Naive thymus-derived CD8-positive, alpha-beta T cell (primary cell): ENCODE measurements at places on chromosomes 11 and 22. TPM values are rescaled to one million over a fixed set of nuclear protein-coding genes. Genes with fewer than 3 reads are reported as not detected.
A peak's percentile ranks its signal among the peaks of the same experiment; 100 is the strongest.

DNA sequence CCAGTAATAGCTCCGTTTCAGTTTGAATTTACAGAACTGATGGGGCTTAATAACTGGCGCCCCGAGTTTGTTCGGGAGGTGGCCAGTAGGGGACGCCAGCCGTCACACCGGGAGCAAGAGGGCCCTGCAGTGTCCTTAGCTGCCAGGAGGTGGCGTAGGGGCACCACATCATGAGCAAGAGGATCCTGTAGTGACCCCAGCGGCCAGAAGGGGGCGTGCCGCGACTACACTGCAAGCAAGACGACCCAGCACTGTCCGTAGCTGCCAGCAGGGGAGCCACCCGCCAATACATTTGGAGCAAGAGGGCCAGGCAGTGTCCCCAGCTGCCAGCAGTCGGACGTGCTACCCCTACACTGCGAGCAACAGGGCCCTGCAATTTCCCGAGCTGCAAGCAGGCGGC, 663.7 kb upstream of the B3GAT1 start:
- H3K27me3 ChIP-seq = peaks cover 20% of the 10 kb centered on the region
- no peak overlapping the region for H3K27ac ChIP-seq
- peak; percentile 58 for DNase-seq
- no peak overlapping the region for H3K4me3 ChIP-seq
- H3K36me3 ChIP-seq = no peaks in the 10 kb centered on the region
- H3K4me1 ChIP-seq = no peaks in the 10 kb centered on the region

GRCh38 chr11:1529774-1530173, 42.3 kb downstream of the DUSP8 start:
- H3K27me3 ChIP-seq = no peaks in the 10 kb centered on the region
- no peak overlapping the region for H3K4me3 ChIP-seq
- peaks cover 44% of the 10 kb centered on the region for H3K4me1 ChIP-seq
- H3K27ac ChIP-seq = no peak overlapping the region
- H3K36me3 ChIP-seq = no peaks in the 10 kb centered on the region

GRCh38 chr11:120227228-120227852, 12.6 kb upstream of the POU2F3 start:
- no peak for DNase-seq
- H3K4me3 ChIP-seq = no peak overlapping the region
- no peaks in the 10 kb centered on the region for H3K27me3 ChIP-seq
- no peak overlapping the region for H3K27ac ChIP-seq
- H3K36me3 ChIP-seq = no peaks in the 10 kb centered on the region
- peaks cover 23% of the 10 kb centered on the region for H3K4me1 ChIP-seq

CARD10 gene
- polyA plus RNA-seq = not detected

TMEM191C gene
- 1.5 TPM for polyA plus RNA-seq

DNA sequence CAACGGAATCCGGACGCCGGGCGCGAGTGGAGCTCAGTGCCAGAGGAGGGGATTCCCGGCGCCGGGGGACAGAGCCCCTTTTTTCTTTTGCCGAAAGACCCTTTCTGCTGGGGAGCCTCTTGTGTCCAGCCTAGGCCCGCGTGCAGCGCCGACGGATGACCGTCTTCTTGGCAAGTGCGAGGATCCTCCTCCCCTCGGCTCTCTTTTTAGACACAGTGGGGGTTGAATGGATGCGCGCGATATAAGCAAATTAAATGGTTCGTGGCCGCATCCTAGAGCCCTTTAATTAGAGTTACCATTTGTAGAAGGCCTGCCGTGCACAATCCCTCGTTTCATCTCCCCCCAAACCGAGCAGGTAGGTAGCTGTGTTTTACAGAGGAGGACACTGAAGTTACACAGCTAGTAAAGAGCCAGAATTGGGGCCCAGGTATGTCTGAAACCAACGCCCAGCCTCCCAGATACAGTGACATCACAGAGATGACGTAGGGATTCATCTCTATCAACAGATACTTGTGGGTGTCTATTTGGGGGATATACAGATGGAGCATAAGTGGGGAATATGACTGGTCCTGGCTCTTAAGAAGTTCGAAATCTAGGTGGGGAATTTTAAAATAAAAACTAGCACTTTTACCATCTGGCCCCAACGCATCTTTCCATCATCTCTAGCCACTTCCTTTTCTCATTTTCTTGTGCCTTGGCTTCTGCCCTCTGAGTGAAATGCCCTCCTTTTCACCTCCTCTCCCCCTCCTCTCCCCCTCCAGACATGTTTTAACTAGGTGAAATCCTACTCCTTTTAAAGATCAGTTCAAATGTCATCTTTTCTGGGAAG, 875 bp downstream of the TCP11L1 start:
- H3K27me3 ChIP-seq = no peaks in the 10 kb centered on the region
- DNase-seq = peak; percentile 14
- no peaks in the 10 kb centered on the region for H3K36me3 ChIP-seq
- peaks cover 19% of the 10 kb centered on the region for H3K4me1 ChIP-seq
- H3K4me3 ChIP-seq = peak overlapping the region; percentile 97

- peaks cover 5% of the 10 kb centered on the region for H3K4me1 ChIP-seq
- no peak for DNase-seq
- H3K27me3 ChIP-seq = no peaks in the 10 kb centered on the region
- H3K36me3 ChIP-seq = no peaks in the 10 kb centered on the region
- H3K4me3 ChIP-seq = no peak overlapping the region
These were observed 27.6 kb downstream of the SLC35F2 start for GRCh38 chr11:107830915-107831540.

TIMM8B gene
- polyA plus RNA-seq = 58.0 TPM

GRCh38 chr11:18728658-18729057, 2.7 kb upstream of the IGSF22 start:
- H3K4me3 ChIP-seq = no peak overlapping the region
- no peaks in the 10 kb centered on the region for H3K36me3 ChIP-seq
- H3K27ac ChIP-seq = no peak overlapping the region
- no peak for DNase-seq

GRCh38 chr11:2390725-2391151, 9.8 kb upstream of the TSSC4 start:
- DNase-seq = no peak
- H3K4me3 ChIP-seq = no peak overlapping the region
- no peaks in the 10 kb centered on the region for H3K27me3 ChIP-seq
- peaks cover 59% of the 10 kb centered on the region for H3K4me1 ChIP-seq
- no peaks in the 10 kb centered on the region for H3K36me3 ChIP-seq

DNA sequence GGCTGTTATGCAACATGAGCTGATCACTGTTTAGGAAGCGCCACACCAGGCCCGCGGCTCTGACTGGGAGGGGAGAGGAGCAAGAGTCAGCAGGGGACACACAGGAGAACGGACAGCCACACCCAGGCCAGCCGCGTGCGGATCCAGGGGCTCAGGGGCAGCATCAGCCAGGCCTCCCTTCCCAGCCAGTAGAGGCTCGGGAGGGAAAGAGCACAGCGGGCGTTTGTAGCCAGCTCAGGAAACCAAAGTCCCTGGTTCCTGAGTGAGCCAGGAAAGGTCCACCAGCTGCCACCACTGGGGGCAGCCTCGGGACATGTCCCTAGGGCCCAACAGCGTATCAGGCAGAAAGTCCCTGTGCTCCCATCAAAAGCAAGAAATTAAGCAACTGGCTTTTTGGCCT, 71.8 kb upstream of the PITPNB start:
- H3K4me3 ChIP-seq = no peak overlapping the region
- no peak overlapping the region for H3K27ac ChIP-seq
- H3K36me3 ChIP-seq = peaks cover 5% of the 10 kb centered on the region
- H3K4me1 ChIP-seq = peaks cover 18% of the 10 kb centered on the region
- no peaks in the 10 kb centered on the region for H3K27me3 ChIP-seq

- H3K4me1 ChIP-seq = peaks cover 4% of the 10 kb centered on the region
- H3K27ac ChIP-seq = no peak overlapping the region
- H3K36me3 ChIP-seq = no peaks in the 10 kb centered on the region
- H3K27me3 ChIP-seq = peaks cover 10% of the 10 kb centered on the region
These were observed 95.6 kb downstream of the RASSF10 start for GRCh38 chr11:13104619-13105236.

VEGFB gene
- polyA plus RNA-seq = 16.9 TPM

GRCh38 chr11:2931771-2932738, 2.8 kb upstream of the PHLDA2 start:
- no peak overlapping the region for H3K27ac ChIP-seq
- H3K4me3 ChIP-seq = no peak overlapping the region
- peaks cover 9% of the 10 kb centered on the region for H3K4me1 ChIP-seq
- H3K36me3 ChIP-seq = no peaks in the 10 kb centered on the region
- H3K27me3 ChIP-seq = peaks cover 13% of the 10 kb centered on the region
- DNase-seq = no peak

DNA sequence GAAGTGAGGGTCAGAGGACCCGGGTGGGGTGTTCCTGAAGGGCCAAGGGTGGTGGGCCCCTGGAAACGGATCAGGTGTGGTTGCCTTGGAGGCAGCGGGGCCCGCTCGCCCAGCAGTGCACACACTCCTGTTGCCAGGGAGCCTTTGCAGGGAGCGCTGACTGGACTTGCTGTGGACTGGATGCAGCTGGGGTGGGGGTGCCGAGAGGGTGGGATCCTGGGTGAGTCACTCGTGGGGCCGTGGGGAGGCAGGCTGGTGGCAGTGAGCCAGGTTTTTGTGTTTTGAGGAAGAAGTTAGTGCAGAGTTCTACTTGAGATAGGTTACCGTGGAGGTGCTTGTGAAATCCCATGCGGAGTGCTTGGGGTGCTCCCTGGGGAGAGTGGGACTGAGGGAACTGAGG, 1.3 kb downstream of the MRPL23 start:
- H3K4me1 ChIP-seq = no peaks in the 10 kb centered on the region
- H3K27ac ChIP-seq = no peak overlapping the region
- no peak overlapping the region for H3K4me3 ChIP-seq
- DNase-seq = no peak
- H3K27me3 ChIP-seq = no peaks in the 10 kb centered on the region

SCGB1D2 gene
- not detected for polyA plus RNA-seq

GRK2 gene
- polyA plus RNA-seq = 16.8 TPM

DNA sequence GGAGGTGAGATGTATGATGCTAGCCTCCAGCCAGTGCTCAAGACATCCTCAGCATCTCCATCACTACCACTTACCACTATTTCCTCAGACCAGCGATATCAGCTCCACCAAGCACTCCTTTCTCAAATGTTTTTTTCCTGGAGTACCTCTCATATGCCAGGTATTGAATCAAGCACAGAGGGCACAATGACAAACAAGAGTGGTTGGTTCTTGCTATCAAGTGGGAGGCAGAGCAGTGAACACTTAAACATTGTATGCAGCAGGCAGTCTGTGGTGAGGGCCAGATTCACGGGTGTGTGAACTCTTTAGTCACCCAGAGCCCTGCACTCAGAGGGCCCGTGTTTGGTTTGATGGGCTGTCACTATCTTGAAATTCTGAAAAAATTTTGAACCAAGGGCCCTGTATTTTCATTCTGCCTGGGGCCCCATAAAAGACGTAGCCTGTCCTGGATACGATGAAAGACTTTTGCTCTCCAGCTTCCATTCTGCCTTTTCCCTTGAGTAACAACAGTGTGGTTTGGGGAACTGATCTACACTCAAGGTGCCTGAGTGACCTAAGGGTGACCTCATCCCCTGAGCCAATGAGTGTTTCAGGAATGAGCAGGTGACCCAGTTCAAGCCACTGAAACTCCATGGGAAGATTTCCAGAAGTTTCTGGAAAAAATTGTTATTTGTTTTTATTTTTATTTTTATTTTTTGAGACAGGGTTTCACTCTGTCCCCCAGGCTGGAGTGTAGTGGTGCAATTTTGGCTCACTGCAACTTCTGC, 348.4 kb upstream of the NARS2 start:
- no peaks in the 10 kb centered on the region for H3K4me1 ChIP-seq
- no peak for DNase-seq
- H3K4me3 ChIP-seq = no peak overlapping the region
- H3K27me3 ChIP-seq = peaks cover 30% of the 10 kb centered on the region
- H3K27ac ChIP-seq = no peak overlapping the region
- no peaks in the 10 kb centered on the region for H3K36me3 ChIP-seq

DNA sequence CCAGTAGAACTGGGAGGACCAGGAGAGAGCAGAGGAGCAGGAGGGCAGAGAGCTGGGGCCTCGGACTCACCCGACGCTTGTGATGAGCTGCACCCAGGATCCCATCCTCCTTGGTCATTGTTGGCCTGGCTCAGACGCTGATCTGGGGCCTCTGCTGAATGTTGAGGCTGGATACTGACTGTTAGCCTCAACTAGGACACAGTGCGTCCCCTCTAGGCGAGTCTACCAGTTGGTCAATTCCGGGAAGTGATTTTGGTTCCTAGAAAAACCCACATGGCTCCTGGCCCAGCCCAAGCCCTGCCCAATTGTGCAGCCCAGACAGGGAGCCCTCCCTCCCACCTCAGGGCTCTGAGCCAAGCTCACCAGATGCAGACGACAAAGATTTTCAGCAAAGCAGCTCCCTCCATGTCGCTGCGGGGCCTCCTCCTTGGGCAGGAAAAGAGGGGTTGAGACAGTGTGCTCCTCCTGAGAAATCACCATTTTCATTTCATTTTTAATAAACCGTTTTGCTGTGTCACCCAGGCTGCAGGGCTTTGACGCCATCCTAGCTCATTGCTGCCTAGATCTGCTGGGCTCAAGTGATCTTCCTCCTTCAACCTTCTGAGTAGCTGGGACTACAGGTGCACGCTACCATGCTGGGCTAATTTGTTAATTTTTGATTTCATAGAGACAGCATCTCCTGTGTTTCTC, at the start of gene APOL4:
APOL4 (minus strand) TSS at position 180 of the 690 bp plus-strand sequence; CDS start at position 105, 75 bp downstream.
- peaks cover 14% of the 10 kb centered on the region for H3K27me3 ChIP-seq
- no peak within 1 kb of the TSS for H3K27ac ChIP-seq
- no peaks in the 10 kb centered on the region for H3K36me3 ChIP-seq
- no peak for DNase-seq

SORL1 gene
- polyA plus RNA-seq = 230 TPM

- DNase-seq = no peak
- H3K27ac ChIP-seq = peak overlapping the region; percentile 29
- H3K4me1 ChIP-seq = no peaks in the 10 kb centered on the region
- no peaks in the 10 kb centered on the region for H3K36me3 ChIP-seq
These were observed 9.4 kb downstream of the TRIM29 start for GRCh38 chr11:120128392-120129119.

- H3K4me3 ChIP-seq = no peak overlapping the region
- peaks cover 1% of the 10 kb centered on the region for H3K4me1 ChIP-seq
- H3K27ac ChIP-seq = no peak overlapping the region
- no peak for DNase-seq
These were observed 8.2 kb downstream of the USP2 start for GRCh38 chr11:119373059-119373920.

GRCh38 chr11:6656936-6657335, 1.3 kb upstream of the DCHS1 start:
- H3K4me3 ChIP-seq = peak overlapping the region; percentile 82
- no peaks in the 10 kb centered on the region for H3K27me3 ChIP-seq
- peak overlapping the region; percentile 4 for H3K27ac ChIP-seq
- peaks cover 13% of the 10 kb centered on the region for H3K4me1 ChIP-seq
- no peaks in the 10 kb centered on the region for H3K36me3 ChIP-seq
- no peak for DNase-seq

SCGB2A2 gene
- not detected for polyA plus RNA-seq

GRCh38 chr22:37943136-37943824, 10.1 kb downstream of the C22orf23 start:
- no peak overlapping the region for H3K27ac ChIP-seq
- peaks cover 6% of the 10 kb centered on the region for H3K36me3 ChIP-seq
- no peaks in the 10 kb centered on the region for H3K27me3 ChIP-seq
- DNase-seq = no peak
- H3K4me1 ChIP-seq = no peaks in the 10 kb centered on the region

CSTF3 gene
- polyA plus RNA-seq = 11.1 TPM

SLC25A17 gene
- 17.3 TPM for polyA plus RNA-seq

ALDH3B1 gene
- polyA plus RNA-seq = not detected

LRFN4 gene
- polyA plus RNA-seq = 0.12 TPM

OR52K2 gene
- polyA plus RNA-seq = not detected
